NCI-H345 (cell line): ENCODE measurements at places on chromosomes 16 and 17.

DNA sequence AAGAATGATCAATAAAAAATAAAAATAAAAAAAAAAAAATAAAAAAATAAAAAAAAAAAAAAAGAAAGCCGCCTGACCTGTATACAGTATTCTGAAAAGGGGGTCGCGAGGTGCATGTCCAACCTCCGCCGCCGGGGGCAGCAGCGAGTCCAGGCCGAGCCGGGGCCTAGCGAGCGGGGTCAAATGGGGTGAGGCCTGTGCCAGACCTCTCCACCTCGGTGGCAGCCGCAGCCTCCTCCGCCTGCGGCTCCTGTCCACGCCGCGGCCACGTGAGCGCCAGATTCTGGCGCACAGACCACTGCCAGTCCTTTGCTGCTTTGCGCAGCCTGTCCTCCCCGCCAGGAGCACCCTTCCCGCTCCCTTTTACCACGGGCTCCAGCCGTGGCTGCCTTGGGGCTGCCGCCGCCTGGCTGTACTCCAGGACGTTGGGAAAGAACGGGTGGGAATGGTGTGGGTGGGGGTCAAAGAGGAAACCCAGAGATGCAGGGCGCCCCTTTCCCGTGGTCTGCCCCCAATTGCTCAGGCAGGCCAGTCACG lies 2.4 kb upstream of the BCKDK start:
- DNase-seq: peak; percentile 43

DNA sequence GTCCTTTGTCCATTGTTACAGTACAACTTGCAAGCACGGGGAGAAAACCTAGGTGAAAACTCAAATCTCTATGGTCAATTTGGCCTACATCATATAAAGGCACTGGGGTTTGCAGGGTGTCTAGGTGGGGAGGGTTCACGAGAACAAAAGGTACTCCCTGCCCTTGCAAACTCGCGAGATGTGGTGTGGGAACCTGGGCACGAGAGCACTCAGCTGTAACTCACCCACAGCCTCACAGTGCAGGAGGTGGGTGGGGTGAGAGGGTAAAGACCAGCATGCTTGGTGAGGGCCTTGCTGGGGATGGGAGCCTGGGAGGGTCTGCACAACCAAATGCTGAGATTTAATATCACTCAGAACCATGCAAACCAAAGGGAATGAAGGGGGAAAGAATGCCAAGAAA lies 18.4 kb upstream of the ZNF594 start:
- no peak for DNase-seq

- DNase-seq: no peak
These were observed 109.7 kb downstream of the VAT1L start for GRCh38 chr16:77897831-77898605.

DNA sequence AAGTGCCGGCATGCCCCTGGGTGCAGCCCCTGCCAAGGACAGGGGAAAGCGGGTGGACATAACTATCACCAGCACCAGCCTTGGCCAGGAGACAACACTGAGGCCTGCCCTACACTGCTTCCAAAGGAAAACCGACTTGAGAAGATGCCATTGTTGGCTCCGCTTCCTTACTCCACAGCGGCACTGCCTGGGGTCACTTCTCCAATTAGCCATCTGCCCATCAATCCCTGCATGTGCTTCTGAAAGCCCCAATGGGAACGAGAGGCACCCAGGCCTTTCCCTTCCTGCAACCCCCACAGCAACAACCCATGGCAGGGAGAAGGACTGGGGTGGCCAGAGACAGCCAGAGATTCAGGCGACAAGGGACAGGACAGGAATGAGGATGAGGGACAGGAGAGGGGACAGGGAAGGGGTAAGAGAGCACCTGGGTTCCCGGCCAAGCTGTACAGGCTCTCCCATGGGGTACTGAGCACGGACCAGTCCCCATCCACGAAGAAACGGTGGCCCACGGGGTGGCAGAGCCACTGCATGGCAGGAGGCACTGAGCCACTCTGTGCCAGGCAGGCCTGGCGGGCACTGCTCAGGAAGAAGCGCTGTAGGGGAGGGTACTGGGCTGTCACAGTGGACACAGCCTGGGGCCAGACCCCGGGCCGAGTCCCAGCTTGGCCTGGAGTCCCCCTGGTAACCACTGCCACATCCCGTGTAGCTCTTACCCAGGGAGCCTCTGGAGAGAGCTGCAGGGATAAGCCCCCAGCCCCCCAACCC lies 21.2 kb downstream of the SREBF1 start:
- no peak for DNase-seq

DNA sequence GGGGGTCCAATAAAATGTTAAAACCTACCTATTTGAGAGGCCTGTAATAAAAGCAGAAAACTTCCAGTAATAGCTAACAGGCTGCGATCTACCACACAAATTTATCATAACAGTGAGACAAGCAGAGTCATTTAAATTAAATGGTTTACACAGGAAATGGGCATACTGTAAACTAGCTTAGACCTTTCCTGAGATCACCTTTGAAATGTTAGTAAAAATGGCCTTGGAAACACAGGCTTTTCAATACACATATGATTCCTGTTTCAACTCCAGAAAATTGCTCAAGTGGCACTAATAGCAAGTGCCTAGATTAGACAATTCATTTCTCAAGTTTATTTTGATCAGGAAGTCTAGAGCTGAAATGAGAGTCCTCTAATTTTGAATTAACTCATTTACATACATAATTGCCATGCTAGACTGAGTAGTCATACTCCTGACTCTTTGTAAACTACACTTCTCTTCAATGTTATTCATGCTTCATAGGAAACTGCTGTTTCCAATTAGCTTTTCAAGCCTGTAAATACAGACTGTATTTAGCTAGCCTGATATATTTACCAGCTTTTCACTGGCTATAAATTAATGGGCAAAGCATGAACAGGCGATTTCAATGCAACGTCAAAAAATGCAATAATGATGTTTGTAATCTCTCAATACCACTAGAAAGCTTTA lies 43.3 kb downstream of the PARN start:
- DNase-seq: no peak

- no peak for DNase-seq
These were observed 23.2 kb downstream of the MNT start for GRCh38 chr17:2377659-2378058.
